Hypothalamus (tissue), 51 donors: ENCODE measurements at places on chromosomes 6 and 20.
A peak's percentile ranks its signal among the peaks of the same experiment; 100 is the strongest.

- DNase-seq, result no peak
Measured at GRCh38 chr6:22334778-22335177, 37.9 kb upstream of the PRL start.

DNA sequence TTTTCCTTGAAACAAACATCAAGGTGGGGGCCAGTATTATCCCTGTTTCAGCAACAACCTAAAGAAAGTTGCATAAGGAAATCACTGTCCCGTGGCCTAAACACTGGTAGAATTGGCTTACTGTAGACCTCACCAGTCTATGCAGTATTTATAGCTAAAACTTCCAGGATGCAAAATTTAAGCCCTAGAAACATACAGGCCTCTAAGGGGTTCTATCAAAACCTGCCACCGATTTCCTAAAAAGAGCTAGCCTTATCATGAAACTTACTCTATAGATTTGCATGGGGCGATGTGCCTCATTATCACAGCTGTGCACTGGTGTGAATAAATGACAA lies 84.3 kb upstream of the FOXQ1 start:
- DNase-seq, result no peak

DNA sequence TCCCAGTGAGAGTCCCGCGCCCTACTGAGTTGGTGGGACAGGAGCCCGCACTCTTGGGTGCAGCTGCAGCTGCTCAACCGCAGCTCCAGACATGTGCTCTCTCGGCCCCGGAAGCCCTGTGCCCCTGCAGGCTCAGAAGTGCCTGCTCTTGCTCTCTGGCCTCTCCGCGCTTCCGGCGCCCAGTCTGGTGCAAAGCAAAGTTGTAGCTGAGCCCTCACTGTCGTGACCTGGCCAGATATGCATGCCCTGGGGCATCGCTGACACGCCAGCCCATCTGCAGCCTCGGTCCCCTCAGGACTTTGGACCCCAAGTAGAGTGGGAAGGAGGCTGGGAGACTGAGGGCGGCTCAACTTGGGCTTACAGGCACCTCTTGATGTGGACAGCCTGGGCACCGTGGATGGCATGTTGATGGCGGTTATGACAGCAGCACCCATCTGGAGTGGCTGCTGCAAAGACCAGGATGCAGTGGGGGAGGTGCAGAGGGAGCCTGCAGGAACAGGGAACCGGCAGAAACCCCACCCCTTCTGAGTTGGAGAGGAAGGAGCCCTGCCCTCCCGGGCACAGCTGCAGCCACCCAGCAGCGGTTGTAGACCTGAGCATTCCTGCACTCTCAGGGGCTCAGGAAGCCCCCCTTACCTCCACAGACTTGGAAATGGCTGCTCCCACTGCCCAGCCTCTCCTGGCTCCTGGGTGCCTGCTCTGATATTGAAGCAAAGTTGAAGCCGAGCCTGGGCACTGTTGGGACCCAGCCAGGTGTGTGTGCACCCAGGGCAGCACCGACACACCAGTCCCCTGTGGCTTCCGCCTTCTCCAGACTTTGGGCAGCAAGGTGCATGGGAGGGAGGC lies 462.6 kb downstream of the TBC1D32 start:
- DNase-seq, result no peak

GRCh38 chr20:25049261-25050060 lies 8.5 kb downstream of the ACSS1 start:
- DNase-seq, result no peak

- DNase-seq, result no peak
Measured at GRCh38 chr20:3777381-3777715, 3.9 kb downstream of the SPEF1 start.

DNA sequence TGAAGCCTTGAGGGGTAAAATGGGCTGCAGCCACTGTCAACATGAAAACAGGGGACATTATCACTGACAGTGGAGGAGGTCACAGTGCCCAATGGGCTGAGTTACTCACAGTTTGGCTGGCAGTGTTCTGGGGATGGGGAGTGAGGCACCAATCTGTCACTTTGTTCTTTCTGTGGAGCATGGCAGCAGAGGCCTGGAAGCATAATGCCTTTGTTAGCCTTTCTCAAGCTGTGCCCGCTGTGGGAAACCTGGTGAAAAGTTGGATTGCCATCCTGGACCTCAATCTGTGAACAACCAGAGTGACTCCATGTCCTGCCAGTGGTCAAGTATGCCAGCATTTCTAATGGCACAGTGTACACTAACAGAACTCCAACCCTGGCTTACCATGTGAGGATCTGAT lies 143.6 kb downstream of the OR2B2 start:
- DNase-seq, result no peak

DNA sequence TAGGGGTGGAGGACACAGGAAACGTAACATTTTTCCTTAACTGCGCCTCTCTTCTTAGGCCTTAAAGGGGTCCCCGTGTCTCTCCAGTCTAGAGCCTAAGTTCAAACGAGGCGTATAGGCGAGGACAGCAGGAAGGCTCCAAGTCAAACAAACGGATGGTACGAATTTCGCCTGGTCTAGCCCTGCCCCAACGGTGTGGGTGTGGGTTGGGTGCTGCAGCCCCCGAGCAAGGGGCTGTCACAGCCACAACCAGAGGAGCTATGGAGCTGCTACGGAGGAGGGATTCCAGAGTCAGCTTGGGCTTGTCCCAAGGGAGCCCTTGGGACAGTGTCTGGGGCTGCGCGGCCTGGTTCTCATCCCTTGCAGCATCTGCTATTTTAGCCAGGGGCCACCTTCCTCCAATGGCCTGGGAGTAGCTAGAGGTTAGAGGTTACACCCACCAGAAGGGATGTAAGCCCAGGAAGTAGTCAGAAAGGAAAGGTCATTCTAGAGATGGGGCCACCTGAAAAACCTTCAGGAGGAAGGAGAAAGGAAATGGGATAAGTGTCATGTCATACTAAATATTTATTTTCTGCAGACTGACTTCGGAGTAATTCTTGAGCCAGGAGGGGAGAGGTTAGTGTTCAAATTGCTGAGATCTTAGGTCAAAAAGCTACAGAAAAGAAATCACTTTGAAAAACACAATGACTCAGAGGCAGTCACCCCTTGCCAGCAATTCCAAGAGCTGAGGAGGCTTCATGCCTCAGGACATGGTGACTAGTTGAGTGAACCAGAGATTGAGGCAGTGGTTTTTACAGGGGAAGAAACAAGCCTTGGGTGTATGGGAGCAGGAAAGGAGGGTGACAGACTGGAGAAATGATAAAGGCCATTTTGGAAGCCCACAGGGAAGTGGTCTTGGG lies 21.7 kb downstream of the VPS52 start:
- no peak for DNase-seq

- DNase-seq, result no peak
Measured at GRCh38 chr6:47151232-47151898, 109.2 kb upstream of the ADGRF1 start.

GRCh38 chr6:30495993-30496392 lies 6.7 kb downstream of the HLA-E start:
- no peak for DNase-seq

DNA sequence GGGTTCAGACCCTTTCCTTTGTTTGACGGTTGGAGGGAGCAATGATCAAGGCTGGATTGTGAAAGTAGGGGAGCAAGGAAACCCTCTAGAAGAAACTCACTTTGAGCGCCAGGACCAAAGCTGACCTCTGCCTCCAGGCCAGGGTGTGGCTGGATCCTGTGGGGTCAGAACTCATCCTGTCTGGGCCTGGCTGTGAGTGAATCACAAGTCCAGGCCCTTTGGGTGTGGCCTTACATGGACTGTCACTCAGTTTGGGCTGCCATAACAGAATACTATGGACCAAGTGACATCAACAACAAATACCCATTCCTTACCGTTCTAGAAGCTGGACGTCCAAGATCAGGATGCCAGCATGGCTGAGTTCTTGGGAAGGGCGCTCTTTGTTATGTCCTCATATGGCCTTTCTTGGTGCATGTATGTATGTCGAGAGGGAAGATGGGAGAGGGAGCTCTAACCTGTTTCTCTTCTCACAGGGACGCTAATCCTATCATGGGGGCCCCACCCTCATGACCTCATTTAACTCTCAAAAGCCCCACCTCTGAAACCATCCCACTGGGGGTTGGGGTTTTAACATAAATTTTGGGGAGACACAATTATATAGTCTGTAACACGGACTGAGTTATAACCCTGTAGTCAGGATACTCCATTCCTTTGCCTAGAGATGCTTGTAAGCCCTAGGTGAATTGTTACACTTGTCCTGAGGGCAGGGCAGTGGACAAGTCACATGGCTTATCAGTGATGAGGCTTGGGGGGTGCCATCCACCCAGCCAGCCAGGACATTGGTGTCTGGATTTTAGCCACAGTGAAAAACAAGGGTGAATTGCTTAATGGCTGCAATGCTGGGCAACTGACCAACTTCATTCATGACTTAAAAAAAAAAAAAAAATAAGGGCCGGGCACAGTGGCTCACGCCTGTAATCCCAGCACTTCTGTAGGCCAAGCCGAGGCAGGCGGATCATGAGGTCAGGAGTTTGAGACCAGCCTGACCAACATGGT lies 80.0 kb downstream of the TRMT11 start:
- DNase-seq, result no peak

DNA sequence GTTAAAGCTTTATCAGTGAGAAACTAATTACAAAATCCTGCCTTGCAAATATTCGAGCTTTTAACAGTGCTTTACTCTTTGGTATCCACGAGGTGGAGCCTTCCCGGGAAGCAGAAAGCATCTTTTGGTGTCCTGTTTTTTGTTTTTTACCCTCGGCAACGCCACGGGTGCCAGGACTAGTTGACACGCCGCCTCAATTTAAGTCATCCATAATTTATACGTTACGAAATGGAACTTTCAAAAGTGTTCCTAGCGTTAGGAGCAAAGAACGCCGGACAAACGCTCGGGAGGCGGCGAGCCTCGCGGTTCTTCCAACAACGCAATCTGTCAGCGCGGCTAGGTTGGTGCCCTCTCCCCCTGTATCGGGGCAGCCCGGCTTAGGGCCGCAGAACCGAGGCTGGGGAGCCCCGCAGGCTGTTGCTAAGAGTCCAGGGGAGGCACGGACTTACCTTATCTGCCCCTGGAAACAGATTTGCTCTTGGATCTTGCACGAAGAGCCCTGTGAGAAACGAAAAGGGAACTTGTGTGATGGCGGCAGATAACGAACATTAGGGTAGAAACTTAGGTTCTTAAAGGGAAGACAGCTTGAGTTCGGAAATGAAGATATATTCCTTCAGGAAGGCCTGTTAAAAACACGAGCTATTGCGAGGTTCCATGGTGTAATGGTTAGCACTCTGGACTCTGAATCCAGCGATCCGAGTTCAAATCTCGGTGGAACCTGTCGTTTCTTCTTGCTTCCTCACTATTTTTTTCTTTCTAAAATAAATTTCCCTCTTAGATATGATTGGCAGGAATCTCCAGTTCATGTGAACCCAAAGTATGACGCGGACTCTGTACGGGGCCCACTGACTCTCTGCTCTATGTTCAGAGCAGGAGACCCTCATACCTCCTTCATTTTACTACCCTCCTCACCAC lies 46.2 kb upstream of the ZNF184 start:
- peak; percentile 63 for DNase-seq
